A549 treated with CpdA at 1 μM for 4 hours (cell line): ENCODE measurements at places on chromosomes 3 and 15. TPM values are rescaled to one million over a fixed set of nuclear protein-coding genes. Genes with fewer than 3 reads are reported as not detected.

Gene ITPKA
- total RNA-seq: 1.2 to 2.0 TPM (median 1.7 TPM) in 5 replicates

Gene ATR
- 12.5 to 15.5 TPM (median 13.6 TPM) in 5 replicates for total RNA-seq

Gene CISH
- total RNA-seq: 0.46 to 0.78 TPM (median 0.66 TPM) in 5 replicates

Gene GOLGA8M
- not detected in 5 replicates for total RNA-seq

Gene CADM2
- total RNA-seq: 0.15 to 0.26 TPM (median 0.23 TPM) in 3 of 5 replicates, not detected in the others

Gene CLDN11
- total RNA-seq: 0.14 to 0.26 TPM (median 0.22 TPM) in 5 replicates

Gene ALDH1A3
- 21.1 to 31.2 TPM (median 22.1 TPM) in 5 replicates for total RNA-seq

Gene LMAN1L
- not detected in 5 replicates for total RNA-seq

Gene IMPG2
- total RNA-seq: 0.01 to 0.02 TPM in 2 of 5 replicates, not detected in the others

Gene GOLGA8J
- total RNA-seq: 0.09 TPM in 1 of 5 replicates, not detected in the others

Gene DAZL
- total RNA-seq: not detected in 5 replicates

Gene HES1
- 11.7 to 15.4 TPM (median 14.3 TPM) in 5 replicates for total RNA-seq

Gene PPARG
- 38.4 to 42.6 TPM (median 41.7 TPM) in 5 replicates for total RNA-seq

Gene TTC23
- total RNA-seq: 9.7 to 14.4 TPM (median 11.0 TPM) in 5 replicates

Gene FBXW12
- total RNA-seq: not detected in 5 replicates

Gene CCDC39
- total RNA-seq: not detected in 5 replicates

Gene TM6SF1
- total RNA-seq: 0.05 to 0.10 TPM in 2 of 5 replicates, not detected in the others

Gene GNB4
- total RNA-seq: 8.7 to 14.0 TPM (median 12.6 TPM) in 5 replicates

Gene LYZL4
- not detected in 5 replicates for total RNA-seq

Gene FOXB1
- not detected in 5 replicates for total RNA-seq

Gene WDR93
- 0.06 to 0.28 TPM (median 0.21 TPM) in 4 of 5 replicates, not detected in the other for total RNA-seq

Gene TUSC7
- total RNA-seq: not detected in 5 replicates

Gene SNX22
- 0.47 to 1.6 TPM (median 1.2 TPM) in 5 replicates for total RNA-seq

Gene ZKSCAN7
- total RNA-seq: not detected in 5 replicates

Gene OR4F15
- total RNA-seq: not detected in 5 replicates

Gene FAM107A
- 0.07 to 0.08 TPM in 2 of 5 replicates, not detected in the others for total RNA-seq

Gene ELL3
- total RNA-seq: 1.1 to 2.2 TPM (median 1.6 TPM) in 5 replicates

Gene ARHGEF26
- 5.2 to 8.5 TPM (median 5.9 TPM) in 5 replicates for total RNA-seq

Gene GHSR
- total RNA-seq: not detected in 5 replicates

Gene IL17RB
- 0.94 to 1.6 TPM (median 1.1 TPM) in 5 replicates for total RNA-seq

Gene NANOGP8
- not detected in 5 replicates for total RNA-seq

Gene CALML4
- 8.9 to 9.6 TPM (median 9.1 TPM) in 5 replicates for total RNA-seq

Gene SAMD7
- total RNA-seq: not detected in 5 replicates

Gene RFTN1
- 3.2 to 4.0 TPM (median 3.7 TPM) in 5 replicates for total RNA-seq

Gene NAALADL2
- total RNA-seq: 0.11 to 0.40 TPM (median 0.34 TPM) in 3 of 5 replicates, not detected in the others

Gene GCHFR
- 5.6 to 8.3 TPM (median 6.7 TPM) in 5 replicates for total RNA-seq

Gene DCP1A
- total RNA-seq: 6.4 to 7.9 TPM (median 7.1 TPM) in 5 replicates

Gene SAXO2
- 1.6 to 3.6 TPM (median 3.1 TPM) in 5 replicates for total RNA-seq

Gene ROPN1
- not detected in 5 replicates for total RNA-seq

Gene VWA5B2
- 0.34 to 0.93 TPM (median 0.38 TPM) in 5 replicates for total RNA-seq
